ENCODE measurements at places on chromosomes 11 and 22.

DNA sequence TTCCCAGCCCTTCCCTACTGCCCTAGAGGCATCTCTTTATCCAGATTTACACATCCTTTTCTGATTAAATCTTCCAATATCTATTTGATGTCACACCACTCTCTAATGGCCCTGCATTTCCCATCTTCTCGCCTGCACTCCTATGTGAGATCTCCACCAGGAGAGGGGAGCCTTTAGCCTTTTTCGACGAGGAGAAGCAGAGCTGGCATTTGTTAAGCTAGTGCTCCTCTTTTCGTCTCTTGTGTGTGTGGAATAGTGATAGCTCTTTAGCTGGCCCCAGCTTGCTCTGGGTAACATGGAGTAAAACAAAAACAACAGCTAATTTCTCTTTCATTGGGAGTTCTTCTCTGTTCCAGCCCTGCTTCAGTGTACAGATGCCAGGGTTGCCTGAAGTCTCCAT is 536.5 kb downstream of the NTM start:
- no peak for DNase-seq

DNA sequence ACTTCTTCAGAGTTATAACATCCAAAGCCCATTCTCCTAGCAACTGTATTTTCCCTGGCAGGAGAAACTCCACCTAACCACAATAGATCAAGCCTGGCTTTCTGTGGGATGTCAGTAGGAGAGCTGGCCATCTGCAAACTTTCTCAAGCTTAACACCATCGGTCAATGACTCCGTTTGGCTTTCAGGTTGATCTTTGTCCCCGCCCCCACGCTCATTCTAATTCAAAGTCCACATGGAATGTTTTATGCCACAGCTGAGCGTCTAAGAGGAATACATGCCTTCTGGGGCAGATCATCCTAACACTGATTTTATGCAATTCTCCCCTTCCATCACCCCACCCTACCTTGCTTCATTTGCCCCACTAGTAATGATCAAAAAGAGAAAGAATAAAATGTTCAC is 4.8 kb downstream of the GVQW3 start:
- DNase-seq = no peak

GRCh38 chr11:128182844-128183243 is 404.5 kb downstream of the ETS1 start:
- no peak for DNase-seq

GRCh38 chr11:120125024-120125423 is 12.9 kb downstream of the TRIM29 start:
- DNase-seq = no peak

GRCh38 chr22:43050995-43051394 is 36.0 kb upstream of the PACSIN2 start:
- no peak for DNase-seq

DNA sequence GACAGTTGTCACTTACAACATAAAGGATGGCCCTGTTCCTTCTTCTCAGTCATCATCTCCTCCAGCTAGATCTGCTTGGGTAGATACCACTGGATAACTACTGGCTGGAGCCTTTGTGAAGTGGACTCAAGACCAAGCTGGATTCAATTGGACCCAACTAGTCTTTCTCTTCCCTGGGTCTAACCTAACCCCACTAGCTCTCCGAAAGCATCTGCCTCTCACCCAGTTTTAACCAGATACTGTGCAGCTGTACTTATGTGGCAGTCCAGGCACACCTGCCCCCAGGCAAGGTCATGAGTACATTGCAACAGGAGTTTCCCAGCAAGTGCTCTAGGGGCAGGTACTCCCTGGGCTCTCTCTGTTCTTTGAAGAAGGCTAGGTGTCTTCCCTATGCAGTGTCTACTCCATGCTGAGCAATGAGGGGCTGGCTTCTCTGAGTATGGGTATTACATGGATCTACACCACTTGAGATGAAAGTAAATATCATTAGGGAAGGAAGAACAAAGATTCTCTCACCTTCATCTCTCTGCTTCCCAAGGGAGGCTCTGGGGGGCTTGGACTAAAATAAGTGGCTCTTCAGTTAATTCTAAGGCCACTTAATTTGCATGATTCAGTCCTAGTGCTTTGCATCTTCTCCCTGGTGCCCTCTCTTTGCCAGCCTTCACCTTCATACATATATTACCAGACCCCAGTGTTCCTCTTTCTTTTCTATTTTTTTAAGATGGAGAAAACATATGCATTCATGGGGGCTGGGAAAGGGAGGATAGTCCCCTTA is 236.1 kb downstream of the NXPE2 start:
- no peak for DNase-seq

DNA sequence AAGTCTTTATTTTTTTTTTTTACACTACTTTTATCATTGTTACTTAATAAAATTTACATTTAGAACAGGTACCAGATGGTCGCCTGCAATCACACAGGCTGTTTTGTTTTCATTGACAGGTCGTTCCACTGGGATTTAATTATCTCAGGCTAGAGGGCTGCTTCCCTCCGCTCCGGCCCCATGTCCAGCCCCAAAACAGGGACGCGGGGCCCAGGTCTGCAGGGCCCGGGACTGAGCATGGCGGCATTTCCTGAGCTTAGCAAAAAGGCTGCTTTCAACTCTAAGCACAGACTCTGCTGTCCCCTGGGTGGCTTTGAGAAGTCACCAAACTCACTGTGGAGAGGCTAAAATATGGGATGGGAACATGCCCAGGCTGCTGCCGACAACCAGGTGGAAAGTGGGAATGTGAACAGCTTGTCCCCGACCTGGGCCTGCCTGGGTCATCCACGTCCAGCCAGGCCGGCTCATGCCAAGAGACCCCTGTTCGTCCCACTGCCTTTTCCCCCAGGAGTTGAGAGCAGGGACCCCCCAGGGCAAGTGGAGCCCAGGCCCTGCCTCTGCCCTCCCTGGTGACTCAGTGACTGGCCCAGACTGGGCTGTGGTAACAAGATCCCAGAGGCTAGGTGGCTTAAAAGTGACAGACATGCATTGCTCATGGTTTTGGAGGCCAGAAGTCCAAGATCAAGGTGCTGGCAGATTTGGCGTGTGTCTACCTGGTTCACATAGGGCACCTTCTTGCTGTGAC is 150.0 kb downstream of the SHANK2 start:
- DNase-seq = no peak

GRCh38 chr22:49084206-49084605 is 743.5 kb downstream of the BRD1 start:
- peak; percentile 15 for DNase-seq

DNA sequence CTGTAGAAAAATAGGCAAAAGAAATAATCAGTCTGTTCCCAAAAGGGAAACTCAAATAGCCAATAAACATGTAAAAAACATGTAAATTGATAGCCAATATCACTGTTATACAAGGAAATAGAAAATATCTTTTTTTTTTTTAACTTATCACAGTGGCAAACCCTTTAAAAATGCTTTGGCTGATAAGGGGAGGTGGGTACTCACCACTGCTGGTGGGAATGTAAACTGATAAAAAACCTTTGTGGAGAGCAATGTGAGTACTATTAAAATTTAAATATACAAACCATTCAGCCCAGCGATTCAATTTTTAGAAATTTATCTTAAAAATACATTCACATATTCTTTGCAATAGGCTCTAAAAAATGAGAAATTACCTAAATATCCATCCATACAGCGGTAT is 3.6 kb downstream of the RPUSD4 start:
- no peak for DNase-seq

- DNase-seq = no peak
Measured at GRCh38 chr22:25494774-25495173, 69.7 kb upstream of the GRK3 start.

GRCh38 chr11:94803491-94803890 is 35.3 kb downstream of the AMOTL1 start:
- no peak for DNase-seq

DNA sequence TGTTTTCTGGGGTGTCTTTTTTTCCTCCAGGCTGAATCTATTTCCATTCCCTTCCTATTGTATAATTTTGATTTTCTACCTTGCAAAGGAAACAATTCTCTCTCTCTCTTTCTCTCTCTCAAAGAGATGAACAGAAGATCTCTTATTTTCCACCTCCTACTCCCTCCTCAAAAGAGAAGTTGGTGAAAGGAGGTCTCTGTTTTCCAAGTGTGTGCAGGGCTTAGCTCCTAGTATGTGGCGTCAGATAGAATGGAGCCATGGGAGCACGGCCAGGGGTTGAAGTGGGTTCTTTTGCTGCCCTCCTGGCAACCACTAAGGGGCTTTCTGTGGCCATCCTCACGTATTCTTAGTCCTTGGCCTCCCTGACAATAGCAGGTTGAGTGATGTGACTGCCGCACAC is 480 bp downstream of the TRIM34 start:
- DNase-seq = no peak

DNA sequence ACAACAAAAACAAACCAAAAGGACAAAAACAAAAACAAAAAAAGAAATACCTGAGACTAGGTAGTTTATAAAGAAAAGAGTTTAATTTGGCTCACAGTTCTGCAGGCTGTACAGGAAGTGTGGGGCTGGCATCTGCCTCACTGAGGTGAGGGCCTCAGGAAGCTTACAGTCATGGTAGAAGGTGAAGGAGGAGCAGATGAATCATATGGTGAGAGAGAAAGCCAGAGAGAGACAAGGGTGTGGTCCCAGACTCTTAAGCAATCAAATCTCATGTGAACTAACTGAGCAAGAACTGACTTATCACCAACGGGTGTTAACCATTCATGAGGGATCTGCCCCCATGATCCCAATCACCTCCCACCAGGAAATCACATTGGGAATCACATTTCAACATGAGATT is 58.8 kb upstream of the ZBED5 start:
- no peak for DNase-seq

DNA sequence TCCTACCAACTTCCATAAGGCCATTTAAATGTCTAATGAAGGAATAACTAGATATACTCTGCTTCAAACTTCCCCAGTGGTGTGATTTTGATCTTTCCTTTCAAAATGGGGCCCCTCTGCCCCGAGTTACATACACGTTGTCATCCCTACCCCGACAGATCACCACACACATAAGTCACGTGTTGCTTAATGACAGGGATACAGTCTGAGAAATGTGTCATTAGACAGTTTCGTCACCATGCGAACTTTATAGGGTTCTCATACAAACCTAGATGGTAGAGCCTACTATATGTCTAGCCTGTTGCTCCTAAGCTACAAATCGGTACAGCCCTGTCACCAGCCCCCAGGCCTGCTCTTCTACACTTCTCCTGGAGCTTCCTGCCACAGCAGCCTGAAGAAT is 49.8 kb upstream of the SCUBE2 start:
- DNase-seq = no peak

DNA sequence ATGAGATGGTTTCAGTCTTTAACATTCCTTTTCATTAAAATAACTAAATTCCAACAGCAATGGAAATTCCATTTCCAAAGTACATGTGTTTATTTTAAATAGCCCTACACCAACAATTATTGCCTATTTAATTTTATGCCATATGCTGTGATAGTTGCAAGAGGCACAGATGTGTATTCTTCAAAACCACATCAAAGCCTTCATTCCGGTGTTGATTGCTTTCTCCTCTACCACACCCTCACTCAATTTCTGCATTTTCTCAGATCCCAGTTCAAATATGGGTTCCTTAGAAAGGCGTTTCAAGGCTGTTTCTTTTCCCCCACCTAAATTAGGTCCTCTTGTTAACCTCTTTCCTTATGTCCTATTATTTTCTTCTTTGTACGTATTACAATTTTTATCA is 6.0 kb upstream of the HSD17B12 start:
- no peak for DNase-seq

- DNase-seq = no peak
Measured at GRCh38 chr22:30169002-30169401, 77.6 kb downstream of the LIF start.

DNA sequence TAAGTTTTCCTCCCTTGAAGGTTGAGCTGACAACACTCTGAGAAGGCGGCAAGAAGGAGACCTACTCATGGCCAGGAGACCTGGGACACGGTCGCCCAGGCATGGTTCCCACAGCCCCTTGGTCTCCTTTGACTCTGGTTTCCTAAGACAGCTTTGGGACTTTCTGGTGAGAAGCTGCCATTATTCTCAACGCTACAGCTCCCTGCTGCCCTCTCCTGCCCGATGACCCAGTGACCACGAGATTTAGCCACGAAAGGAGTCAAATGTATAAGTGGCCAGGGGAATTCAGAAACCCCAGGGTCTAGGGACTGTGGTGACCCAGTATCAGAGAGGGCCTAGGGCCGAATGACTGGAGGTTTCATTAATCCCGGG is 699 bp upstream of the SDF2L1 start:
- no peak for DNase-seq
